Lower lobe of right lung (tissue), 2 donors: ENCODE measurements at places on chromosomes 3 and 15. TPM values are rescaled to one million over a fixed set of nuclear protein-coding genes. Genes with fewer than 3 reads are reported as not detected.

The STRA6 gene
- total RNA-seq = not detected

GRCh38 chr15:50028326-50028725 lies 90.7 kb downstream of the ATP8B4 start:
- H3K36me3 ChIP-seq = no peaks in the 10 kb centered on the region
- no peaks in the 10 kb centered on the region for H3K4me1 ChIP-seq
- no peaks in the 10 kb centered on the region for H3K27me3 ChIP-seq
- H3K4me3 ChIP-seq = no peak overlapping the region
- no peak for DNase-seq

GRCh38 chr3:182220471-182220870 lies 508.7 kb downstream of the SOX2 start:
- H3K4me1 ChIP-seq = no peaks in the 10 kb centered on the region
- no peaks in the 10 kb centered on the region for H3K27me3 ChIP-seq
- no peak for DNase-seq
- H3K4me3 ChIP-seq = no peak overlapping the region
- no peaks in the 10 kb centered on the region for H3K36me3 ChIP-seq

- H3K4me1 ChIP-seq = peaks cover 9% of the 10 kb centered on the region
- H3K4me3 ChIP-seq = no peak overlapping the region
- DNase-seq = no peak
- no peaks in the 10 kb centered on the region for H3K27me3 ChIP-seq
These were observed 313.9 kb upstream of the SATB1 start for GRCh38 chr3:18739099-18739433.

DNA sequence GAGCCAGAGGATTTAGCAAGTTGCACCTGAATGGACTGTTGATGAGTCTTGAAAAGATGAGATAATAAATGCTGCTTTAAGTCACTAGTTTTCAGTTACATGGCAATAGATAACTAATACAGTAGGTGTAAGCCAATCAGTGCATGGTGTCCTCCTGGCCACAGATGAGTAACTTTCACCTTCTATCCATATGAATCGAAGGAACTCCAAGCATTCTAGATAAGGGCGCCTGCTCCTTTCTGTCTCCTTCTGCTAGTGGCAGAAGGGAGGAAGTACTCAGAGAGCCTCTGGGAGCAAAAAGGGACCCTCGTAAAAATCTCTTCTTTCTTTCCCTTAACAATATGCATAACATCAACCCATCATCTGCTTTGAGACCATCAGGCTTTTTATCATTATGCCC lies 37.3 kb downstream of the TM6SF1 start:
- no peak for DNase-seq
- H3K4me1 ChIP-seq = no peaks in the 10 kb centered on the region
- no peak overlapping the region for H3K27ac ChIP-seq
- no peak overlapping the region for H3K4me3 ChIP-seq
- no peaks in the 10 kb centered on the region for H3K27me3 ChIP-seq

- no peak overlapping the region for H3K4me3 ChIP-seq
- no peak overlapping the region for H3K27ac ChIP-seq
- H3K27me3 ChIP-seq = no peaks in the 10 kb centered on the region
- H3K4me1 ChIP-seq = peaks cover 31% of the 10 kb centered on the region
- H3K36me3 ChIP-seq = peaks cover 15% of the 10 kb centered on the region
These were observed 43.0 kb downstream of the OXNAD1 start for GRCh38 chr3:16307832-16308531.

GRCh38 chr15:75353604-75354003 lies 6.8 kb downstream of the NEIL1 start:
- no peak overlapping the region for H3K4me3 ChIP-seq
- DNase-seq = no peak
- no peaks in the 10 kb centered on the region for H3K27me3 ChIP-seq
- peaks cover 43% of the 10 kb centered on the region for H3K36me3 ChIP-seq

- no peaks in the 10 kb centered on the region for H3K27me3 ChIP-seq
- no peaks in the 10 kb centered on the region for H3K36me3 ChIP-seq
- H3K4me1 ChIP-seq = peaks cover 12% of the 10 kb centered on the region
- DNase-seq = no peak
These were observed 3.1 kb upstream of the ACKR4 start for GRCh38 chr3:132593947-132594323.

DNA sequence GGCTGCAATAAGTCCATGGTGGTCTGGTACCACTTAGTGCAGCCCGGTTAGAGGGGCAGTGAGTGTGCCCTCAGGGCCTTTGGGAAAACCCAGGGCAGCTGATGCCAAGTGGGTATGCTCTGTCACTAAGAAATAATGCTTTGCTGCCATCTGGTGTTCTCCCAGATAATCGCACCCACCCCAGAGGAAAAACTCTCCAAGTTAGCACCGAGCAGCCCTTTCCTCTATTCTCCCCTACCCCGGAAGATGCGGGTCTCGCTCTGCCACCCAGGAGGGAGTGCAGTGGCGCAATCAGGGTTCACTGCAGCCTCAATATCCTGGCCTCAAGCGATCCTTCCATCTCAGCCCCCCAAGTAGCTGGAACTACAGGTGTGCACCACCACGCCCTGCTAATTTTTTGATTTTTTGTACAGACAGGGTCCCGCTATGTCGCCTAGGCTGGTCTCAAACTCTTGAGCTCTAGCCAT lies 21.3 kb upstream of the DAPK2 start:
- H3K27me3 ChIP-seq = no peaks in the 10 kb centered on the region
- peaks cover 5% of the 10 kb centered on the region for H3K36me3 ChIP-seq
- H3K4me1 ChIP-seq = peaks cover 43% of the 10 kb centered on the region
- no peak overlapping the region for H3K4me3 ChIP-seq
